Small intestine (tissue), 16 donors: ENCODE measurements at places on chromosomes 2 and 18. TPM values are rescaled to one million over a fixed set of nuclear protein-coding genes. Genes with fewer than 3 reads are reported as not detected.
A peak's percentile ranks its signal among the peaks of the same experiment; 100 is the strongest.

Gene TRIM43
- not detected for polyA plus RNA-seq

- no peak for DNase-seq
Measured at GRCh38 chr2:37020887-37021796, 54.8 kb upstream of the STRN start.

DNA sequence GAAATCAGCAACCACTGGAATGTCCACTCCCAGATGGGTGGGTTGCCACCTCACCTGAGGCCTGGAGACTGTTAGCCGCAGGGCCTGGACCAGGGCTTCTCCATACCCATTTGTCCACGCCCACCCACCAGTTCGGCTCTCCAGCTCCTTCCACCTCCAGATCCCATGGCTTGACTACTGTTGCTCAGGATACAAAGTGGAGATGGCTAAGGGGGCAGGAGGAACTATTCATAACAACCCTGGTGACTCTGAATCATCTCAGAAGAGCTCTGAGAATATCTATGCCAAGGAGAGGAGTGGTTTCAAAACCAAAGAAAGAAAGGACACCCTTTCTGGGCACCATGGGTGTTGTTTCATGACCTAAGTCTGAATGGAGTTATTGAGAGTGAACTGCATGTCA, 145.8 kb downstream of the LAMA3 start:
- no peak for DNase-seq

GRCh38 chr2:175282300-175282699, 100.8 kb upstream of the ATP5MC3 start:
- DNase-seq, result peak; percentile 11

GRCh38 chr2:9710311-9710710, 79.5 kb upstream of the YWHAQ start:
- DNase-seq, result no peak

DNA sequence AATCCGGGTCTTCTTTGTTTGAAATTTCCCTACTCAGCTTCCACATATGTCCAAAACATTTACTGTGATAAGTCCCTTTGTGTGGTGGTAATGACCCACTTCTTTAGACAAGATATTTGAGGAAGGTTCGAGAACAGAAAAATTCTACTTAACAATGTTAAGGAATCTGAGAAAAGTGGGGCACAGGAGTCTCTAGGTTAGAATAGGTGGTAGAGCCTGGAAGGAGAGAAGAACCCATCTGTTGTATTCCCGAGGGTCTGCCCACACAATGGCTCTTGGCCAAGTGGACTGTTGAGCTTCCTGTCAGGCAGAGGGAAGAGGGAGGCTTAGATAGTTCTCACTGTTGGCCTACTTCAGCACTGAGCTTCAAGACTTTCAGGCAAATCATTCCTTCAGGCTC, 4.3 kb downstream of the IGFBP2 start:
- no peak for DNase-seq

- no peak for DNase-seq
Measured at GRCh38 chr2:128552806-128553551, 234.3 kb upstream of the HS6ST1 start.
